GM04504 (cell line): ENCODE measurements at places on chromosomes 2 and 18.

- no peak for DNase-seq
Measured at GRCh38 chr2:240247868-240248720, 107.6 kb upstream of the OTOS start.

DNA sequence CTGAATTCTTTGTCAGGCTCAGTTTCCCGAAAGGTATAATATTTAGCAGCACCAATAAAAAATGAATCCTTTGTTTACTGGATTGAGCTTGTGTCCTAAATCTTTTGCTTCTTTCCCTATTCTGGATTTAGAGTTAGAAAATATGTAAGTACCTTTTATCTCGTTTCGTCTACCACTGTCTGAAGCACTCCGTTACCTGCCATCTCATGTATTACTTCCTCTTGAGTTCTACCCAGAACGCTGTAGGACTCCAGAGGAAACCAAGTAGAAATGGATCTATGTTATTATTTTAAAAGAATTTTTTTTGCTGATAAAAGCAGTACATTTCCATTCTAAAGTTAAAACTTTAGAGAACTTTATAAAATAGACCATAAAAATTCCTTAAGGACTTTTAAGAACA is 13.5 kb downstream of the ANKRD12 start:
- DNase-seq: no peak

GRCh38 chr2:3447789-3448317 is 68.4 kb downstream of the TRAPPC12 start:
- no peak for DNase-seq

DNA sequence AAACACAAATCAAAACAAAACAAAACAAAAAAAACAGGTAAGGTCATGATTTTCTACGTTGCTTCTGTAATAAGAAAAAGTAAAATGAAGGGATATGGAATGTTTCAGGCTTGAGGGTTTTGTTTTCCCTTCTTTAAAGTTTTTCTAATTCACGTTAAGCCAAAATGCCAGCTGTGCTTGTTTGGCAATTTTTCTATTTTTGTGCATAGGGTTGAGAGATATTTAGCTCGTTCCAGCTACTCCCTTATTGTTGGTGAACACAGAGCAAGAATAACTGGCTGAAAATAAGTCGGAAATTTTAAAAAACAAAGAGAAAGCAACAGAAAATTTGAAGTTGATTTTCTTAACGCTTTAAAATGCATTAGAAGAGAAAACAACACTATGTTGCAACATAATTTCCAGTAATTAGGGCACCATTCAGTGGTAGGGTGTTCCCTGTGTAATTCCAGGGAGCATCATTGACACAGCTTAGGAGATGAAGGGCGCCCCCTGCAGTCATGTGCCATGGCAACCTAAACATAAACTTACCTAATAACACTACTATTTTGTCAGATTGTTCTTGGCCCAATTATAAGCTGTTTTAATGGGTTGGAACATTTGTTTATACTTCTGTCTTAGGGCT is 99.5 kb downstream of the DTNA start:
- DNase-seq: peak; percentile 24

DNA sequence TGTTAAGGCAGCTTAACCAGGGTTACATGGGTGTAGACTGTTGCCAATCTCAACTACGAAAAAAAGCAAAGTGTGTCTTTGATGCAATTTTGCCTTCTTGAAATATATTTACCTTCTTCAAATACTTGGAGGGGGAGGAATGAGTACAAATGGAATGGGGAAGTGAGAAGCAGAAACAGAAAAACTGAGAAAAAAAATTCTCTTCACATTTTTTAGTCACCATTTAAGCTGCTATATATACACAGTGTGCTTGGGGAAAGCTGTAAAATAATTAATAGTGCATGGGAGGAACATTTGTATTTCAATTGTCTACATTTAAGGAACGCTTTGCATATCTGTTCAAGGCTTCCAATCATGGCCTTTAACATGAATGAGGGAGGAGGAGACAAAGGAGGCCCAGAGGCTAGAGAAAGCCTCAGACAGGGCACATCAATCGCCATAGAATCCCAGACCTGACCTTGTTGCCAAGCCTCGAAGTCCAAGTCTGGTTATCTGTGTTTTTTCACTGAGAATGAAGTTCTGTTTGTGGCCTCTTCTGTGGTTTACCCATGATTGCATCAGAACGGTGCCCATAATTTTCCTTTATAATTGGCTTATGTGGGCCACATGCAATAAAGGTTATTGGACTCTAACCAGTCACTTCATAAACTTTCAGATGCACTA is 158.6 kb downstream of the PIK3C3 start:
- peak; percentile 30 for DNase-seq

DNA sequence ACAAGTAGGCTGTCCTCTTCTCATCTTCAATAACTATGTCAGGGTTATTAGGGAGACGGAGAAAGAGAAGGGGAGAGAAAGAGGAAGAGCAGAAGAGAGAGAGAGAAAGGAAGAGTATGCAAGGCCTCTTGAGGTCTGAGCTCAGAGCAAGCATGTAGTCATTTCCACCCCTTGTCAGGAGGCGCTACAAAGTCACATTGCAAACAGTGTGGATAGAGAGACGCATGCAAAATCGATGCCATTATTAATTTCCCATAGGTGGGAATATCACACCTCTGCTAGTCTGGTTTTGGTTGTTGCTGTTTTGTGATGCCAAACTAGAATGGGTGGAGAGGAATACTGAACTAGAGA is 24.2 kb upstream of the SERPINE2 start:
- no peak for DNase-seq

DNA sequence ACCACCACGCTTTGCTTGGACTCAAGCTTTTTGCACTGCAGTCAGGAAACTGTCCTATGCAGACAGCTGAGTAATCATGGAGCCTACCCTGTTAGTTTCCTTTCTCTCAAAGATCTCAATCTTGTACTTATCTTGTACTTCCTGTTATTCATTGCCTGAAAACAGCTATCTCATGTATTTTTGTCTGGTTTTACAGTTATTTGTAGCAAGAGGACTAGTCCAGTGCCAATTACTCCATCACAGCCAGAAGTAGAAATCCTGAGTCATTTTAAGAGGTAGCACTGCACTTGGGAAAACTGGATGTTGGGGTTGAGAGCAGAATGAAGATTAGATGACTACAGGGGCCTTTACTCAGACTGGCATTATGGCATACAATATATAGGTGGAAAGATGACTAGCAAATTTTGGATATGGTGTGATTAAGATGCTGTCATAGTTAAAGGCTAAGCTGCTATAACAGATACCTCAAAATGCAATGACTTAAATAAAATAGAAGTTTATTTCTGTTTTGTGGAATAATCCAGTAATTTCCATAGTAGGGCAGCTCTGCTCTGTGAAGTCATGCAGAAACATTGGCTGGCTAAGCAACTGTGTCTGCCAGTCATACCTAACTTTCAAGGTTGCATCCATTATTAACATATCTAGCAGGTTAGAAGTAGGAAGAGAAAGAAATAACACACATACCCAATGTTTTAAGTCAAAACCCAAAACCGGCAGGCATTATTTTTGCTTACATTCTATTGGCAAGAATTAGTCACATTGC is 21.1 kb upstream of the CHMP3 start:
- no peak for DNase-seq

DNA sequence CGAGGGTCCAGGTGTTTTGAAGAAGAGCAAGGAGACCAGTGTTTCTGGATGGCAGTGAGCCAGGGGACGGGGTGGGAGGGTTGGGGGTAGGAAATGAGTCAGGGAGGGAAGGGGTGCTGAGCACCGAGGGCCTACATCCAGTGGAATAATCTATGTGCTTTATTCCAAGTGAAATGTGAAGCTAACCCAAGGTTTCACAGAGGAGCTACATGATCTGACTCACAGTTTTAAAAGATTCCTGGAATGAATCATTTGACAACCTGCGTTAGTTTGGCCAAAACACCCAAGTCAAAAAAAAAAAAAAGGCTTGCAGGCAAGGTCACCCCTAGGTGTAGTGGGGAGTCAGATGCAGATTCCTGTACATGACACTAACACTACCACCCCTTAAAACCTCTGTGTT is 419.7 kb upstream of the MEX3C start:
- no peak for DNase-seq

- no peak for DNase-seq
Measured at GRCh38 chr2:217838409-217838831, 164.4 kb downstream of the TNS1 start.

GRCh38 chr2:182298456-182298855 is 128.4 kb downstream of the PDE1A start:
- no peak for DNase-seq

DNA sequence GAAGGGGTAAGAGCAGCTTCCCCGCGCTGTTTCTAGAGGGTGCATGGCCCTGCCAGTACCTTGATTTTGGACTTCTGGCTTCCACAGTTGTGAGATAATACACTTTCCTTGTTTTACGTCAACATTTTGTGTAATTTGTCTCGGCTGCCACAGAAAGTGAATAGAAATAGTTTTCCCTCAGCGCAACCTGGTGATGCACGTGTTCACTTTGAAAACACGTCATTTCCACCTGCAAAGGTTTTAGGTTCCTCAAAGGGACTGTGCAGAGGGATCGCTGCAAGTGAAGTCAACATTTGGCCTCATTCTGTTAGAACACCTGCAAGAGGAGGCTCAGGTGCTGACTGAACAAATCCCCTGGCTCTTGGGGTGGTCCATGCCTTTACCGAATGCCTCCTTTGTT is 71.7 kb downstream of the LONRF2 start:
- no peak for DNase-seq

- no peak for DNase-seq
Measured at GRCh38 chr2:162072976-162073887, 783 bp downstream of the DPP4 start.

DNA sequence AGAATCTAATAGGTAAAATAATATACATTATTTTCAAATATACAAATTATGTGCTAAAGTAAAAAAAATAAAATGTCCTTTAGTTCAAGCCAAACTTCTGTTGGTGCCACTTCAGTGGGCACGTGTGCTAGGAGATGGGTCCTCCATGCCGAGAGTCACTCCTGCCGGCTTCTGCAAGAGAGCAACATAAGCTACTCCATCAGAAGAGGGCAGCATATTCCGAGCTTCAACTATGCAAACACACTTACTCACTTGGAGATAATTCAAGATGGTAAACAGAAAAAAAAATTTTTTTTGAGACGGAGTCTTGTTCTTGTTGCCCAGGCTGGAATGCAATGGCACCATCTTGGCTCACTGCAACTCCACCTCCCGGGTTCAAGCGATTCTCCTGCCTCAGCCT is 24.4 kb downstream of the CNOT11 start:
- no peak for DNase-seq

DNA sequence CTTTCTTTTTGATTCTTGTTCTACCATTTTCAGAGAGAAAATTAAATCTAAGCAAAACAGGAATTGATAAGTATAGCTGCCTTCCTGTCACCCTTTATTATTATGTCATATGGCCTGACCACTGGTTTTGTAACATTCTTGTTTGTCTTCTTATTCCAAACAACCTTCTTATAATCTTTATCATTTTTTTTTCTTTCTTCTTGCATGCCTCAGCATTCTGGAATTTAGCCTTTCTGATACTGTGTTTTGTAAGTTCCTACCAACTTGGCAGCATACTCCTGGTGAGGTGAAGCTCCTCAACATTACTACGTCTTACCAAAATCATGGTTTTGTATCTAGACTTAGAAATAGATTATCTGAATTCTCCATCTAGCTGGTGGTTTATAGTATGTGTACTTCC is 199.2 kb downstream of the CAMKMT start:
- no peak for DNase-seq

DNA sequence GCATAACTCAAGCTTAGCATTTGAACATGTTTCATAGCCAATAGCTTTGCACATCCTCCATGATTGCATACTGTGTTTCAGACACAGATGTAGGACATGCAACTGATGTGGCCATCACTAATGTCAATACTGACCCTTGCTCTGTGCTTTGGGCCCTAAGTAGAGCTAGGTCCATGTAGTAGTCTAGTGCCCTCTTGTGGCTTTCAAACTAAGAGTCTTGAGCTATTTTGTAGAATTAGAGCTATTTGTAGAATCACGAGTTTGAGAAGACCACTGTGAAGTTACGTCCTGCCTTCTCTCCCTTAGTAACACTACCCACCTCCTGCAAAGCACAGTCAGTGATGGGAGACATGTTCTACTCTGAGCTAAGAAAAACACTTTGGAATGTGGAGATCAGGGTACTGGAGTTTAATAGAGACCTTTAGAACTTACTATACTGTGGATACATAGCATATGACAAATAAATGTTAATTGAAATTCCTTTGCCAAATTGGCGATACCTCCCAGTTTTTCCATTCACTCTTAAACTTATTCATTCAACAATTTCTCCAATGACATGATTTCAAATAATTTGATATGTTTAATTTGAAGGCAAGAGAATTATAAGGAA is 306.5 kb upstream of the TNP1 start:
- DNase-seq: peak; percentile 9

DNA sequence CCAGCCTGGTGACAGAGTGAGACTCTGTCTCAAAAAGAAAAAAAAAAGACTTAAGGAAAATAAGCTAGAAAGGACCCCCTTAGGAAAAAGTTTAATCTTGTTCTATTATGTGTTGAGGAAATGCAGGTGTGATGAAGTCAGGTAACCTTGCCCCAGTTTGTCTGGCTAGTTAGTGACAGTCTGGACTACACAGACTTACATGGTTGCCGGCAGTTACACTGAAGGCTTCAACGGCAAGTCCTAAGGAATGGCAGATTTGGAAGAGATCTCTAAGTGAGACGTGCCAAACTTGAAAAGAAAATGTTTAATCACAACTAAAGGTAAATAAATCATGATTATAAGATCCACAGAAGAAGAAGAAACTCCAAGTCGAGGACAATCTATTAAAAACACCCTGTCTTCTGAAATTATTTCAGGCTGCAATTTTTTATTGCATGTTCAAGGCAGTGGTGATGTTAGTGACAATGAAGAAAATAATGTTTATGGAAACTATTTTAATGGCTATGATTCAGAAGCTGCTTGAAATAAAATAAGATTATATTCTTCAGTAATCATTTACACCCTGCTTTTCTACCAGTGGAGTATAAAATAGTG is 84.2 kb downstream of the TTC27 start:
- no peak for DNase-seq

GRCh38 chr2:44549099-44549471 is 187.3 kb downstream of the CAMKMT start:
- peak; percentile 84 for DNase-seq

- DNase-seq: no peak
Measured at GRCh38 chr2:226694586-226695284, 104.9 kb downstream of the IRS1 start.
